ENCODE measurements at places on chromosomes 3 and 15.

DNA sequence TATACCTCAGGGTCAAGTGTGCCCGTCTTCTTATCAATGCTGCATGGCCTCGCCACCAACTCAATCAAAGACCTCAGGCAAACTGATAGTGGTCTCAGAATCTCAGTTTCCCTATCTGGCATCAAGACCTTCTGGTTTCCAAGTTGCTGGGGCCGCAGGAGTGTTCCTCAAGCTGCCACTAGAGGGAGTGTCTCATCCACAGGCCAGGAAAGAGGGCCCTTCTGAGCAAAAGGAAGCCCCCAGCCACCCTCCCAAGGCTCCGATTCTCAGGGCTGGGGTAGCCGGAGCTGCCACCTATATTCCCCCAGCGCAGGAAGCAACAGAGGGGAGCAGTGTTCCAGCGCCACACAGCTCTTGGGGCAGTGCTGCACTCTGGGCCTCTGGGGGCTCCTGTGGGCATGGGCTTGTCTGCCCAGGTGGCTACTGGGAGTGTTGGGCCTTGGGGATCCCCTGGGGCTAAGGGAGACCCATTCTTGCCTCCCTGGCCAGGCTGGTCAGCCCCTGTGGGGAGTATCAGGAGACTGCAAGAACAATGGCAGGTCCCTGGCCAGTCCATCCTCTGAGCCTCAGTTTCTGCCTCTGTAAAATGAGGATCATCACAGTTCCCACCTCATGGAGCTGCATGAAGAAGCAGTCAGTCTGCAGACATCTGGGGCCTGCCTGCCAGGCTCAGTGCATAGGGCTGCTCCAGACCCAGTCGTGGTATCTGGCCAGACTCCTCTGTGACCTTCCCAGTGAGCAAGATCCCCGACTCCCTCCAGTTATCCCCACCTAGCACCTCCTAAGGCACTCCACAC is 23.4 kb upstream of the SEC13 start:
- DNase-seq = peak; percentile 25

DNA sequence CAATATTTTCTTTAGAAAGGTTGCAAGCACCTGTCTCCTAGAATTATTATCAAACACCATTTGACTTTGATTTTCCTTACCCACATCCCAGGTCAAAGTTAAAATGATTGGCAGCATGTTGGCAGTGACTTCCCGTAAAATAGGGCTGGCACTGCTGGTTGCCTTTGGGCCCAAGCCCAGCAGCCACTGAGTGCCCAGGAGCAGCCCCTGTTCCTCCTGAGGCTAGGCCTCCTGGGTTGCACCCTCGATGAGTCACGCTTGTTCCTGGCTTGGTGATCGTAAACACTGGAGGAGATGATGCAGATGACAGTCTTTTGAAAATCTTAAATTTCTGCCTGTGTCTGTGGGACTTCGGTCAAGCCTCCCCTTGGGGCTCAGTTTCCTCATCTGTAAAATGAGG is 290.0 kb downstream of the TLE3 start:
- DNase-seq = no peak

- no peak for DNase-seq
These were observed 62.3 kb downstream of the CEP152 start for GRCh38 chr15:48748535-48748934.

DNA sequence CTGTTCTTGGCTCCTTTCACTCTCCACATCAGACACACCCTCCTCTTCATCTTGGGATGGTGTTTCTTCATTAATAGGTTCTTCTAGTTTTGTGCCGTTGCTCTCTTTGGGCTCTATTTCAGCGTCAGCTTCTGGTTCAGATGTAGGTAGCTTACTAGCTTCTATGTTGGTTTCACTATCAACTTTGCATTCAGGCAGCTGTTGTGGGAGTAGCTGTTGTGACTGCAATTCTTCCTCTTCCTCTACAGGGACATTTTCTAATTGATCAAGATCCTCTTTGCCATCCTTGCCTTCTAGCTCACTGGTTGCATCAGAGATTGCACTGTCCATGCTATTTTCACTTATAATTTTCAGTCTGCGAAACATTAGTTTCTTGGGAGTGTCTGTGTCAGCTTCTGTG is 80.1 kb downstream of the SETD2 start:
- DNase-seq = no peak

GRCh38 chr15:40358471-40359353 is 693 bp downstream of the DISP2 start:
- DNase-seq = no peak

DNA sequence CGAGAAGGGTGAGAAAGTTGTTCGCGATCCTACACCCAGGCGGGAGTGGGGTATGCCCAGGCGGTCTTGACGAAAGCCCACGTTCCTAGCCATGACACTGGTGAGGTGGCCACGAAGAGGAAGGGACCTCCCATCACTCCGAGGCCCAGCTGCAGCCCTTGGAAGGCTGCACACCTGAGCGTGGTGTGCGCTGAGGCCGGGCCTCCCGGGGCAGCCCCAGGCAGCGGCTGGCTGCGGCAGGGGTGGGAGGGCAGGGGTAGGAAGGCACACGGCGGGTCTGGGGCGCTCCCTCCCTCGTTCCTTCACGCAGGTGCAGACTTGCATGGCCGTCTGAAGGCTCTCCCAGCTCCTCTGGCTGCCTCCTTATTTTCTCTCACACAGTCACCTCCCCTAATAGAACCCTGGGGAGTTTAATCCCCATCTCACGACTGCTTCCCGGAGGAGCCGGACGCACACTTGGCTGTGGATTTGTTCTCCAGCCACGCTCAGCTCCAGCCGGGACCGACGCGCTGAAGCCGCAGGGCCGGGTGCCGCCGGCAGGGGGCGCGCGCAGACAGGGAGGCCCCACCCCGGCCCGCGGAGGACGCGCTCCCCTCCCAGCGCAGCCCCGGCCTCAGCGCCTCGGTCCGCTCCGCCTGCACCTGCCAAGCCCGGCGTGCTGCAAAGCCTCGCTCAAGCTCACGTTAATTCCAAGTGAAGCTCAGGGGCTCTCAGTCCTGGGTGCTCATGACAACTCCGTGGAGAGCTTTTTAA is 37.8 kb upstream of the MUC4 start:
- DNase-seq = no peak

DNA sequence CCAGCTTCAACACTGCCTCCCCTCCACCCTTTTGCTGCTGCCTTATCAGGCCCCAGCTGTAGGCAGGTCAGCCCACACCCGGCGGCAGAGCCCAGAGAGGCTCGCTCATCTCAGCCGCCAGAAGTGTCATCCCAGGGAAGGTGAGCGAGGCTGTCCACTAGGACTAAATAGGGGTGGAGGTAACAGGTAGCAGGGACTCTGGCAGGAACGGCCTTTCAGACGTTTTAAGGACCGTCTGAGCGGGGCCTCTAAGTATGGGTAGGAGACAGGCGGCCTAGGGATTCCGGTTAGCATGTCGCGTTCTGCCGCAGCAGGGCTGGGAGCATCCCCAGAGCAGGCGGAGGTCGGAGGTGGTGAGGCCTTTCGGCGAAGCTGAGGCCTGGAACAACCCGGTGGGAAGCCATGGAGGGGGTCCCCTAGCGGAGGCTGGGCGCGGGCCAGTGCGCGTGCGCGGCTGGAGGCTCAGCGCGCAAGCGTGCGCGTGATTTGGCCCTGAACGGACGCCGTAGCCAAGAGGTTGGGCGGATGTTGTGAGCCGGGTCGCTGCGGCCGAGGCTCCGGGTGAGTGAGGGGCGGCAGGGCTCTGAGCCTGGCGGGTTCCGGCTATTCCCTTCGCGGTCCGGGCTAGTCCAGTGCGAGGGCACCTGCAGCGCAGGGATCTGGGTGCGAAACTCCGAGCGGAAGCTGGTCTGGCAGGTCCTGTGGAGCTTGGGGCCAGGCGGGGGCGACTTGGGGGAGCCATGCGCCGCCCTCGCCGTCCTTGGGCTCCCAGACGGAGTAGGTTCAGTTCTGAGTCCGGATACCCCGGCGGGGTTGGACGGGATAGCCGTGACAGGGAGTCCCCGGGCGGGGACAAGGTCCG is at the start of the genes MST1 and RNF123:
Gene MST1 (minus strand): TSS at position 429 of the 862 bp plus-strand sequence. CDS start 783 bp downstream, outside the sequence.
Gene RNF123 (plus strand): TSS at position 512 of the 862 bp plus-strand sequence. CDS start 1,609 bp downstream, outside the sequence.
- DNase-seq = peak; percentile 85

DNA sequence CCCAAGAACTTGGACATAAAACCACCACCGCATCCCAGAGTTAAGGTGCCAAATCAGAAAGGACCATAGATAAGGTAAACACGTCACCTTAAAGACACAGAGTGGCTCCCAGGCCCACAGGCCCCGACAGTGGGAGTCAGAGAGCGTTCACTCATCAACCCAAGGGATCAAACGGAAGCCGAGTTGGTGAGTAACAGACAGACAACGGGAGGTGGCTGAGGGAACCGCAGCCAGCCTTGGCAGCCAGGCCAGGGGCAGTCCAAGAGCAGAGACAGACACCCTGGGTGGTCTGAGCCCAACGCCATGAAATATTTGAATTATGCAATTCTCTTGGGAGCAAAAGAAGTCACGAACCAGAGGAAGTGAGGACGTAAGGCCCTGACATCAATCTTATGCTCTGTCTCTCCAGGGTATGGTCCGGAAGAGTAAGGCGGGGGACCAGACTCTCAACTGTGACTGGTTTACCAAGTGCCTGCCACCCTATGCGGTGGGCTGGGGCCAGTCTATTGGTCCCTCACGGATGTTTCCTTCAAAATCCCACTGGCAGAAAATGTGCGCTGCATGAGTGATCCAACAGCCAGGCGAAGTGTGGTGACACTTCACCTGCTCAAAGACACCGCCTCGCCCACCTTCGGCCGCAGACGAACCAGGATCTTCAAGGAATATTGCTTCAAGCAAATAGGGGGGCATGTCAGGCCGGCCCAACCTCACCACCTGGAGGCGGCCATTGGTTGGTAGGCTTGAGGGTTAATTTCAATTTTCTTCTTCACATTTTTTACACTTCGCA is 34.3 kb downstream of the TMEM44 start:
- DNase-seq = no peak

GRCh38 chr3:172478116-172478515 is 29.9 kb upstream of the GHSR start:
- DNase-seq = no peak

- DNase-seq = no peak
These were observed 20.1 kb upstream of the PLSCR5 start for GRCh38 chr3:146625186-146625775.

- DNase-seq = no peak
These were observed 74.7 kb downstream of the PPARG start for GRCh38 chr3:12363397-12364195.
